ENCODE measurements at places on chromosomes 3 and 15. TPM values are rescaled to one million over a fixed set of nuclear protein-coding genes. Genes with fewer than 3 reads are reported as not detected.

- no peak for ATAC-seq
Observed at GRCh38 chr15:67089217-67090193, 24.1 kb downstream of the SMAD3 start.

DNA sequence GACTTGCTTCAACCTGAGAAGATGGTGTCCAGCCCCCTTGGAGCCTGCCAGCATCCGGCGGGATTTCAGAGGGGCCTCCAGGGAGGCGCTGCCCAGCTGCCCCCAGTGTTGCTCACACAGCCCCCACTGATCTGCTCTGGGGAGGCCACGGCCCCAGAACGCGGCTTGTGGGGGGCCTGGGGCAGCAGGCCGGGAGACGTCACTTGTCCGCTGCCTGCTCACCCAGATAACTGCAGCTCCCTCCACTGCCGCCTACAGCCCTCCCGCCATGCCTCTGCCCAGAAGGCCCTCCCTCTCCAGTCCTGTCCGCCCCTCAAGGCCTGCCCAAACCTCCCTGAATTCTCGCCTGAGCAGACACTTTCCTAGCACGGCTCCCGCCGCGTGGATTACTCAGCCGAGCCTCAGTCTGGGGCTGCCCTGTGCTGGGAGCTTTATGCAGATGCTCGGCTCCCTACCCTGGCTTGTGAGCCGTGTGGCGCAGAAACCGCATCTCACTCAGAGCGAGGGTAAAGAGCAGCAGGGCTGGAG, 17.2 kb upstream of the ADIPOQ start:
- no peak for ATAC-seq

DNA sequence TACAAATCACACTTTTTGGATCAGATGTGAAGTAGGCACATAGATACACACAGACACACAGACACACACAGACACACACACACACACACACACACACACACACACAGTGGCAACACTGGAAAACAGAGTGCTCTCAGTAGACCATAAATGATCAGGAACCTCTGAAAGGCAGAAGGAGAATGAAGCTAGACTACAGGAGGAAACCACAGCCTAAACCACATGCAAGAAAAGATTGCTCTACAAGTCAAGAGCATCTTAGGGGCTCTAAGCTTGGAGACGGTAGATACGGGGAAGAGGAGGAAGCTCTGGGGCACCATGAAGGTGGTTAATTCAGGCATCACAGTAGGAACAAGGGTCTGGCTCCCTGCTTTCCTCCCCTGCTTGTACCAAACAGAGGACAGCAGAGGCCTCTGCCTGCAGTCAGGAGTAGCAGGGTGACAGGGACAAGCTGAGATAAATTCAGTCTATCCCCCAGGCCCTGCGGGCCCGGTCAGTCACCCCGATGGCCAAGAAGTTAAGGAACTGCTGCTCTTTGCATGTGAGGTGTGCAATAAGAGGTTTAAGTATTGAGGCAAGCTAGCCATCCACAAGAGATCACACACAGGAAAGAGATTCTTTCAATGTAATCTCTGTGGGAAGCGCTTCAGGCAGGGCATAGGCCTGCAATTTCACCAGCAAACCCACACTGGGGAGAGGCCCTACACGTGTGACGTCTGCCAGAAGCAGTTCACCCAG, 23.5 kb upstream of the ARPIN start:
- no peak for ATAC-seq

GRCh38 chr15:45399381-45400212, 21.3 kb upstream of the GATM start:
- ATAC-seq: no peak

GRCh38 chr3:183211352-183211751, 41.7 kb upstream of the B3GNT5 start:
- peak; percentile 80 for ATAC-seq

Gene CYP1A2
- total RNA-seq: not detected
